ENCODE measurements at places on chromosomes 7 and 10. TPM values are rescaled to one million over a fixed set of nuclear protein-coding genes. Genes with fewer than 3 reads are reported as not detected.

- no peak overlapping the region for H3K4me3 ChIP-seq
- no peaks in the 10 kb centered on the region for H3K27me3 ChIP-seq
These were observed 50.9 kb downstream of the ZNF467 start for GRCh38 chr7:149722356-149722957.

DNA sequence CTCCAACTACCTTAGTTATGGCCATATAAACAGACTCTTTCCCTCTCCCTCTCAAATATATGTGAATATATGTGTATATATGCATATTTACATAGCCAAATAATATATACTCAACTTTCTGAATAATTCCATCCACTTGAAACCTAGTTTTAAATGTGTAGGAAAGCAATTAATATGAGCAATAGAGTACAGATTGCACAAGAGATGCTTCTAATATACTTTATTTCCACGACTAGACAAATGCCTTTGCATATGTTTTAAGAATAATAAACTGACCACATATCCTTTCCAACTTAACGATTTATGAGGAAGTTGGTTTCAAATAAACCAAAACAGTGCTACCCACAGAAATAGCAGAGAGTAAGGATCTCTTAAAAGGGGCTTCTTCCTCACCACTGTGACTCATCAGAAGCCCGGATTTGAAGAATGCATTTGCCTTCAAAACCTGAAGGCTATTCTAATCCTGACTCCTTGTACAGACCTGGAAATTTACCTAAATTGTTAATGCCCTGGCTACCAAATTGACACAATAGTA is 266.3 kb downstream of the AHR start:
- H3K36me3 ChIP-seq, result peaks cover 3% of the 10 kb centered on the region
- H3K27ac ChIP-seq, result peak overlapping the region; percentile 54
- DNase-seq, result no peak
- no peak overlapping the region for H3K4me3 ChIP-seq
- H3K4me1 ChIP-seq, result no peaks in the 10 kb centered on the region
- no peaks in the 10 kb centered on the region for H3K27me3 ChIP-seq

The SLC39A12 gene
- not detected for total RNA-seq

The ADAM12 gene
- total RNA-seq, result 0.63 TPM

- peaks cover 7% of the 10 kb centered on the region for H3K4me1 ChIP-seq
- H3K27ac ChIP-seq, result no peak overlapping the region
- no peak for DNase-seq
- no peaks in the 10 kb centered on the region for H3K27me3 ChIP-seq
- H3K4me3 ChIP-seq, result no peak overlapping the region
These were observed 71.1 kb downstream of the CFAP58 start for GRCh38 chr10:104424719-104425118.

The NUTM2A gene
- total RNA-seq, result 0.19 TPM

DNA sequence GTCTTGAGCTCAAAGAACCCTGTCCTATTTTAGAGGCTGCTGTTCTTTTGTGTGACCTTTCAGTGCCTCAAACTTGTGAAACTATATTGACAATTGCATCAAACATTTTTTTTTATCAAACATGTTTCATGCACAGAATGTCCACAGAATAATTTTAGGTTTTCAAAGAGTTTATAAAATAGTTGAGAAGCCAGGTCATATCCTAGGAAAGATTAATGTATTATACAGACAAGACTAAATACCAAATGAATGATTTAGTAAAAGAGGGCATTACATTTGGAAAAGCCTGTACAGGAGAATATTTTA is 67.0 kb downstream of the CDK6 start:
- peaks cover 48% of the 10 kb centered on the region for H3K36me3 ChIP-seq
- H3K27ac ChIP-seq, result peak overlapping the region; percentile 94
- H3K27me3 ChIP-seq, result no peaks in the 10 kb centered on the region
- DNase-seq, result no peak
- peaks cover 85% of the 10 kb centered on the region for H3K4me1 ChIP-seq
- H3K4me3 ChIP-seq, result peak overlapping the region; percentile 75

- no peak for DNase-seq
- no peaks in the 10 kb centered on the region for H3K36me3 ChIP-seq
- no peak overlapping the region for H3K27ac ChIP-seq
- no peaks in the 10 kb centered on the region for H3K27me3 ChIP-seq
These were observed 147.1 kb downstream of the RGS10 start for GRCh38 chr10:119395280-119396007.

The MRLN gene
- not detected for total RNA-seq

The WNT8B gene
- total RNA-seq, result 0.22 TPM

- DNase-seq, result no peak
- H3K4me1 ChIP-seq, result peaks cover 40% of the 10 kb centered on the region
- H3K27me3 ChIP-seq, result peaks cover 64% of the 10 kb centered on the region
- H3K27ac ChIP-seq, result no peak overlapping the region
These were observed 716 bp downstream of the SMARCD3 start for GRCh38 chr7:151247611-151248345.

The TMEM130 gene
- total RNA-seq, result 2.0 TPM

- no peaks in the 10 kb centered on the region for H3K4me1 ChIP-seq
- no peak overlapping the region for H3K4me3 ChIP-seq
- DNase-seq, result no peak
- H3K27ac ChIP-seq, result no peak overlapping the region
- H3K36me3 ChIP-seq, result no peaks in the 10 kb centered on the region
These were observed 39.2 kb upstream of the COL1A2 start for GRCh38 chr7:94355454-94355853.

- no peak overlapping the region for H3K27ac ChIP-seq
- H3K27me3 ChIP-seq, result no peaks in the 10 kb centered on the region
- H3K36me3 ChIP-seq, result no peaks in the 10 kb centered on the region
- DNase-seq, result no peak
- no peak overlapping the region for H3K4me3 ChIP-seq
These were observed 596.0 kb upstream of the MGMT start for GRCh38 chr10:128870830-128871597.

The CYP26C1 gene
- total RNA-seq, result not detected

Data from activated T-cell treated with anti-CD3 and anti-CD28 coated beads, Interleukin-2, amount 50 U/mL, for 72 hours (primary cell).